ENCODE measurements at places on chromosomes 7 and 10.

DNA sequence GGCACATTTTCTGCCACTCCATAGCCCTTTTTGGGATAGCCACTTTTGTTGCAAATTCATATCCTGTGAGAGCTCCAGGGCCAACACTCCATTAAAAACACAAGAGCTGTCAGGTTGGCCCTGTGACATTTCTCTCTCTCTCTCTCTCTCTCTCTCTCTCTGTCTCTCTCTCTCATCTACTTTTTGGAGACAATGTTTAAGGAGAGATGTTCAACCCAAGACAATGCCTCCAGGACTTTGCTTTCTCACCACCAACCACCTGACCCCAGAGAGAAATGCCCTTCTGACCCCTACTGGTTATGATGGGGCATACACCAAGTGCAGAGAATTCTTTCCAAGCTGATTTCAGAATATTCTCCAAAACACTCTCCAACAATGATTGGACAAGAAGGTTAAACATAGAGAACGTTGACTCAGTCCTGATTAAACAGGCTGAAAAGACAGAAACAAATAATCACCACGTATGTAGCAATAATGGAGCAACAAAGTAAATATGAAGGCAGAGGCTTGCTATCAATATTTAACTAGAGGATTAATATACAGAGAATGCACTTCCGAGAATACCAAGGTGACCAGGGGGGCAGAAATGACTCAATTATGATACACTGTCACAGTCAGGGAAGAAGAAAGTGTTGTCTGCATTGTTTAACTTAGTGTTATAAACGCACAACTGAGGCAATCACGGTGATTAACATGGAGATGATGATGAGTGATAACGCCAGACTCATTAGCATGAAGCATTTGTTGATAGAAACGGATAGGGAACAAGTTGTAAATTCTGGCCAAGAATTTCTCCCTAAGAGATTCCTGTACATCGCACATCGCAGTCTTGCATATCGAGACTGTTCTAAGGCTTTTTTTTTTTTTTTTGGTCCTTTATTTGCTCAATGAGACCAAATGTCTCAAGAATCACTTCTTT, 178.5 kb downstream of the NRP1 start:
- DNase-seq: peak; percentile 89

- DNase-seq: no peak
Observed at GRCh38 chr10:11949152-11949551, 93.5 kb downstream of the UPF2 start.

- no peak for DNase-seq
Observed at GRCh38 chr7:150738591-150739001, 1.4 kb downstream of the GIMAP5 start.

DNA sequence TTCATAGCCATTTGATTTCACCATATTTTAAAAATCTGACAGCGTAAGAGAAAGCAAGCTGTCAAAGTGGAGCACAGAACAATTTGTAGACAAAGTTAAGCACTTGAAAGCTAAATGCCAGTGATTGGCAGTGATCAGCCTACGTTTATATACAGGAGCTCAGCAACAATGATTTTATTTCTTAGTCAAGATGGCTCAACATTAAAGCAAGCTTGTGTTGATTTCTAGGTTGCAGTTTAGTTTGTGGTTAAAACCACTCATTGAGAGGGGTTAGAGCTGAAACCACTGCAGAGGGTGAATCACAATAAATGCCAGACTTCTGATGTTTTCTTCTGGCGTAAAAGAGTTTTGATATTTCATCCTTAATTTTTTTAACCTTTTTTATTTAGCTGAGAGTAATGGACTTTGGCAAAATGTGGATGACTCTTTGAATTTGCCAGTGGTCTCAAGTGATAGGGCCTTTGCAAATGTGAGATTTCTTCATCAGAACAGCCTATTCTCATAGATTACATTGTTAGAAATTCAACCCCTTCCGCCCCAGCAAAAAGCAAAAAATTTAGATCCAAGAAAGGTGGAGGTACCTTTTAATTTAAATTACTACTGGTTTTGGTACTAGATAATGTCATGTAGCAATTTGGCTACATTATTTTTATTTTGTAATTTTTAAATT, 73.8 kb downstream of the SHOC2 start:
- peak; percentile 69 for DNase-seq

DNA sequence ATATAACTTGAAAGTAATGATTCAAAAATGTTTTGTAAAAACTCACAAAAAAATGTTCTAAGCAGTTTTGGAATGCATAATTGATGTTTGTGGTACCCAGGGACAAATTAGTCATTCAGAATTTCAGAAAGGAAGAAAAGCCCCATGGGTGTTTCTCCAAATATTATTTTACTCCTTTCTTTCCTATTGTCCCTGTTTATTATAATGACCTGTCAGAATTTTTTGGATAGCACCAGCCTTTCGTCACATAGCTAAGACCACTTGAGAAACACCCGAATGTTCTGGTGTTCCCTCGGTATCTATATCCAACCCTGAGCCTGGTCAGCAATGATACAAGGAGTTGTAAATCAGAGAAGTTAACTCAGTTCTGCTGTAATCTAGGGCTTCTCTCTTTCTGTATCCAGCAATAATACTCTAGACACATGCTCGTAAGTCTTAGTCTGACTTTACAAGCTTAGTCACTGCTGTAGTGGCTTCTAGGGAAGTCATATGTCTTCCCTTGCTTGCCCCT, 64.8 kb upstream of the MEOX2 start:
- DNase-seq: no peak

DNA sequence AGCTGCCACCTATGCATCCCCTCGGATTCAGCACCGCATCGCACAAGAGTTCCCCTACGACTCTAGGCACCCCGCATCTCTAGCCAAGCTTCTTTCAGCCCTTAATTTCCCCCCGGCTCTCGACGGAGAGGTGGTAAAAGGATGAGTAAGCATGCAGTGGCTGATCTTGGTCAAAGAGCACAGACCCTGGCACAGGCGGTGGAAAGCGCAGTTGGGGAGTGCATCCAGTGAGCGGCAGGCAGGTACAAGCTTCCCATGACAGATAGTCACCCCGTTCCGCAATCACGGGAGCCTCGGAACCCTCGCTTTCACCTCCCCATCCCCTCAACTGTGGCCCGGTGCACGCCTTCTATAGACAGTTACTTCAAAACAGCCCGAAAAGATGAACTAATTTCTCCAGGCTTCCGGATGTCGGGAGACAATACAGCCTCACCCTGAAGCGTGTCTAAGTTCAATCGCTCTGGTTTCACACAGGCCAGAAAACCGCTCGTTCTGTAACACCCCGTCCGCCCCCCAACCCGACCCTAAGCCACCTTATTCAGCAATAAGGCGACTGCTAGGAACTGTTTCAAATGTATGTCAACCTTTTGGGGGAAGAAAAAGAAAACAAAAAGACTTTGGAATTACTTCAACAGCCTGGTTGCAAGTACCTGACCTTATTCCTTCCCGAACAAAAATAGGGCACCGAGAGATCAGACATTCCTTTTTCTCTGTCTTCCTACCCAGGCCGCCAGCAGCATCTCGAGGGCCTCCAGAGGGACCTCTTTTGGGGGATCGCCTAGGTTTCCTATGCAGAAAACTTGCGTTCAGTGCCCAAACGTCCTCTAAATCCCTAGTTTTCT, 1.4 kb downstream of the RHEB start:
- peak; percentile 78 for DNase-seq

DNA sequence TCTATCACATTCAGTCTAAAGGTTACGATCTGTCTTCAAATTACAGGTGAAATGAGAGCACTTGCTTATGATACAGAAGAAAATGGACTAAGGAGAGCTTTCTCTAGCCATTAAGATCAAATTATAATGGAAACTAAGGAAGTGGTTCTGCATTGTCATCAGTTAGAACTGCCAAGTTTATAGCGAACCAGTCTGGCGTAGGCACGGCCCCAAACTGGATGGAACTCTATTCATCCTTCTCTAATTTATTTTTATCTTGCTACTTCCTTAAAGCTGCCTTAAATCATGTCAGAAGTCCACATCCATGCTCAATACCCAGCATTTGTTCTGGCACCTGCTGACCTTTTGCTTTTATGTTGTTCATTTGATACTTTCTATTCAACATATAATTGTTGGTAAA, 63.7 kb upstream of the APBB1IP start:
- no peak for DNase-seq

DNA sequence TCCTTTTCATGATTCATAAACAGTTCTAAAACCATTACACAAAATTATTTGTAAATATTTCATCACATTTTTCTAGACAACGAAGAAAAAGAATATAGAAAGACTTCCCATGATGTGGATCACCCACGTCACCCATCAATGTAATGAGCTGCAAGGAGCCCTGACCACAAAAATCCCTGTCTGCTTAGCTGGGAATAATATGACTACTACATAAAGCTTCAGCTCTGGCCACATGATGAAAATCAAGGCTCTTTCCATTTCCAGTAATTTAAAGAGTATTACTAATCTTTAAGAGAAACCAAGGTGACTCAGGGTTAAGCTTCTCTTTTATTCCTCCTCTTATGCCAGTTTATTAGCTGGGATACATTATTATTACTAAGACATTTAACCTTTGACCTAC, 180.8 kb upstream of the CACNA2D1 start:
- no peak for DNase-seq

DNA sequence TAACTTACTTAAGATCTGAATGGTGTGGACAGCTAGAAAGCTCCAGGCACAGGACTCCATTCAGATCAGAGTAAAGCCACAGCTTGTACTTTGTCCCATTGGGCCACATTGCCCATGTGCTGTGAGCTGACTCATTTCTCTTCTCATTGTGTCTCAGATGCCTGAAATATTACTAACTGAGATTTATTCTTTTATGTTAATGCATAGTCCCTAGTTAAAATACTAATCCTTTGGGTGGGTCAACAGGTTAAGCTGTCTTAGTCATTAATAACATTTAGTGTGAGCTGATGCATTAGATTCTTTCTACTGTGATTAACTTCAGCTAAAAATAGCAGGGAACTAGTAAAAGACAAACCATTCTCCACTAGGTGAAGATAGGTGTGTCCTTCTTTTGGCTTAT, 104.7 kb upstream of the ARMC3 start:
- DNase-seq: peak; percentile 32

GRCh38 chr10:5613481-5614154, 52.8 kb downstream of the ASB13 start:
- no peak for DNase-seq

DNA sequence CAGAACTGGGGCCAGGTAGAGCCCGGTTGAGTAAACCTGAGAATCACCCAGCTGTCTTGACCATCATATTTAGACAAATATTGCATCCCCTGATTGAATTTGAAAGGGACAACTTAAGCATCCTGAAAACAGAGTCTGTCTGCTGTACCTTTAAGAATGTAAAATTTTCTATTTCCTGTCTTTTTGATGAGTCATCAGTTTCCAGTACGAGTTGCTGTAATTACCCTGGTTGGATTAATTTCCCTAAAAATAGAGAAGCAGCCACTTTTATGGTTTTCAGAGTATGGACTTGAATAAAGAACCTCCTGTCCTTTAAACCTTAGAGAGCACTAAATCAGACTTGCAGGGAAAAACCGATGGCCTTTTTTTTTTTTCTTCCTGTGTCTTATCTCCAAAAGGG, 164.6 kb upstream of the SH2B2 start:
- peak; percentile 56 for DNase-seq

DNA sequence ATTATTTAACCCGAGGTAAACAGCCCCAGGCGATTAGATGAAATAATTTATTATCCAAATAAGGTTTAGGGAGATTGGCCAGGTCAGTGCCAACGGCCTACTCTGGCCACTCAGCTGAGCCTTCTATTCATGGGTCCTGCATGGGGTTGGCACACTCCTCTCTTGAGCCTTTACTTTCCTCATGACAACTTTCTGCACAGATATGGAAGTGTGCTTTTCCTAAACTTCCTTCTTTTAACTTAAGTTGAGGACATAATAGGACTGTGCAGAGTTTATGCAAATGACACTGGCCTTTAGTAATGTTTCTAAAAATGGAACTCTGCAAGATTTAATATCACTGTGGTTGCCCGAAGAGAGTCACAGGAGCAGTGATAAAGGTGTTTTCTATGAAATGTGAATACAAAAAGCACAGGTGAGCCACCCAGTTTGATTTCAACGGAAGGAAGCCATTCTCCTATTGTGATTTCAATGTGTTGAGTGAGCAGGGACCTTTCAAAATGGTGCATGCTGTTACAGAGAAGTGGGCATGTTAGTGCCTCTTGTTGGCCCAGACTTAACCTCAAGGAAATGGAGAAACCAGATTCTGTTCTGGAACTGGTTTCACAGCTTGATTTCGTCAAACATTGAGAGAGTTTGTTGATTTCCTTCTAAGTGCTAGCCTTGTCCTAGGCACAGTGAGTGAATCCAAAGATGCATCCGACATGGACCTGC, 55.7 kb downstream of the LYZL2 start:
- no peak for DNase-seq

GRCh38 chr10:34962866-34963265, 127.3 kb downstream of the CUL2 start:
- no peak for DNase-seq

- no peak for DNase-seq
Observed at GRCh38 chr10:114168450-114169009, 5.5 kb downstream of the CCDC186 start.

DNA sequence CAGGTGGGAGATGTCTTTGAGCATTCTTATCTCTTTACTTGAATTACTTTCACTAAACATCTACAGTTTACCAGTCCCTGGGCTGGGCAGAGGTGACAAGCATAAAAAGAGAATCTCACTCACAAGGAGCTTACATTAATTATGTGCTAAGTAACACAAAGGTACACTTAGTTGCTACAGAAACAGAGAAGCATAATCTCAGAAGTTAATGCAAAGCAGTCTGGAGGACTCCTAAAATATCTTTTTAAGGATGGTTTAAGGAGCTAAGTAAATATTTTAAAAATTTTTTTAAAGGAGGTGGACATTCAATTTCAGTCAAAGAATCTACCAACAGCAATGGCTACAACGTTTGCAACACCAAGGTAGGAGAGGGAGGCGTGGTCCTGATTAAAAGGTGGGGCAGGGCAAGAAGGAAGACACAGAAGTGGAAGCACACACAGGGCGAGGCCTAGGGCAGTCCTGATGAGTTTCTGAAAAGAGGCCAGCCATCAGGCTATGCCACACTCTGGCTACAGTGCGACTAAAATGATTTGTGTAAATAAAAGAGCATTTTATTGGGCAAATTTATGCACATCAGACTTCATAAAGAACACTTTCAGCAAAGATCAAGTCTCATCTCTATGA, 5.3 kb downstream of the LARP4B start:
- DNase-seq: no peak

DNA sequence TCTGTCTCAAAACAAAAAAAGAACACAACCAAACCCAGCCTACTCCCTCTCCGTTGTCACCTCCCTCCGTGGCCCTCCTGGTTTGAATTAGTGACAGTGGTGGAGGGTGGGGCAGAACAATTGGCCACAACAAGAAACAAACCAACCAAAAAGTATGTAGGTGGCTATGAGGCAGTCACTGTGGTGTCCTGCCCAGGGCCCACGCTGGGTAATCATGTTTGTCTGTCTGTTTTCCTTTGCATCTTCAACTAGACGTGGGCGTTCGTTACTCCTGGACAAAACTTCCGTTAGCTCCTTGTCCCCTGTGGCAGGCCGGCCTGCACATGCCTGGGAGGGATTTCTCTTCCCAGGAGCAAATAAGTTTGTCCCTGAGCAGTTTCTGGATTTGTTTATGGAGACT, 78.4 kb downstream of the XRCC2 start:
- DNase-seq: no peak

GRCh38 chr10:99854860-99855259, 72.4 kb downstream of the ABCC2 start:
- no peak for DNase-seq

GRCh38 chr7:113087071-113087998, 708 bp upstream of the GPR85 start:
- peak; percentile 93 for DNase-seq

Data from ACHN (cell line).